Thyroid gland (tissue), 4 donors: ENCODE measurements at places on chromosomes 4 and X. TPM values are rescaled to one million over a fixed set of nuclear protein-coding genes. Genes with fewer than 3 reads are reported as not detected.
A peak's percentile ranks its signal among the peaks of the same experiment; 100 is the strongest.

- H3K4me1 ChIP-seq = no peaks in the 10 kb centered on the region
- H3K4me3 ChIP-seq = no peak overlapping the region
- no peak overlapping the region for H3K27ac ChIP-seq
- no peak for DNase-seq
These were observed 181.4 kb upstream of the PCDH7 start for GRCh38 chr4:30538794-30539193.

GRCh38 chrX:50691820-50692219, 122.2 kb downstream of the SHROOM4 start:
- H3K27ac ChIP-seq = no peak overlapping the region
- no peak overlapping the region for H3K4me3 ChIP-seq
- H3K4me1 ChIP-seq = no peaks in the 10 kb centered on the region
- H3K27me3 ChIP-seq = no peaks in the 10 kb centered on the region
- DNase-seq = no peak
- no peaks in the 10 kb centered on the region for H3K36me3 ChIP-seq

GRCh38 chrX:47620303-47620685, 637 bp upstream of the SYN1 start:
- no peaks in the 10 kb centered on the region for H3K4me1 ChIP-seq
- no peak overlapping the region for H3K4me3 ChIP-seq
- no peaks in the 10 kb centered on the region for H3K36me3 ChIP-seq
- no peaks in the 10 kb centered on the region for H3K27me3 ChIP-seq

The ZC4H2 gene
- 12.1 TPM for total RNA-seq

- no peak overlapping the region for H3K4me3 ChIP-seq
- H3K27ac ChIP-seq = no peak overlapping the region
- H3K36me3 ChIP-seq = no peaks in the 10 kb centered on the region
- H3K4me1 ChIP-seq = no peaks in the 10 kb centered on the region
- no peak for DNase-seq
These were observed 92.3 kb downstream of the DIAPH2 start for GRCh38 chrX:96776966-96777365.

DNA sequence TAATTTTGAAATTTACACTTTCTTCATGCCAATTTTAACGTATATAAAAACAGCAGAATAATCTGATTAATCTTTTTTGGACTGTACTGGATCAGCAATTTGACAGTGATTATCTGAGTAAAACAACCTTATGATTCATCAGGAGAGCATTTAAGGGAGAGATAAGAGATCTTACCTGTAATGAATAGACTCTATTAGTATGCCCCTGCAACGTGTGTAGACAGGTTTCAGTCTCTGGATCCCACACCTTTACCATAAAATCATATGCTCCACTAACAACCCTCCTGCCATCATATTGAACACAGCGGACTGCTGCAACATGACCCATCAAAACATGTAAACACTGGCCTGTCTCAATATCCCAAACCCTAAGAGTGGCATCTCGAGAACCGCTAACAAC, 210.1 kb downstream of the FBXW7 start:
- DNase-seq = no peak
- H3K4me1 ChIP-seq = no peaks in the 10 kb centered on the region
- no peak overlapping the region for H3K4me3 ChIP-seq
- H3K27me3 ChIP-seq = no peaks in the 10 kb centered on the region

- H3K27ac ChIP-seq = no peak overlapping the region
- H3K4me3 ChIP-seq = no peak overlapping the region
- no peaks in the 10 kb centered on the region for H3K27me3 ChIP-seq
- H3K4me1 ChIP-seq = no peaks in the 10 kb centered on the region
These were observed 243.9 kb upstream of the FAT4 start for GRCh38 chr4:125070861-125071260.

DNA sequence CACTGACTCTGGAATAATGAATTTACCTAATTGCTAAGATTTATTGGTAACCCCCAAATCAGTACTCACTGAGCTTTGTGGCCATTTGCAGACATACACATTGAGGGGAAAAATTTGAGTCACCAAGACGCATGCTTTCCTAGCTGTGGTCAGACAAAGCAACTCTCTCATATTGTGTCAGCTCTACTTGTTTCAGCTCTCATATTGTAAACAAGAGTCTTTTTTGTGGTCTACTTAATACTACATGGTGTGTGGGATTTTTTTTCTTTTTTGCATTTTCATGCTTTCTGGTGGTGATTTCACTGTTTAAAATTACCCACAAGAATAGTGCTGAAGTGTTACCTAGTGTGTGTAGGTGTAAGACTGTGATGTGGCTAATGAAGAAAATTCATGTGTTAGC, 428.2 kb upstream of the GALNT7 start:
- H3K4me3 ChIP-seq = no peak overlapping the region
- no peak overlapping the region for H3K27ac ChIP-seq
- no peaks in the 10 kb centered on the region for H3K4me1 ChIP-seq
- H3K27me3 ChIP-seq = no peaks in the 10 kb centered on the region
- DNase-seq = no peak
- H3K36me3 ChIP-seq = no peaks in the 10 kb centered on the region

DNA sequence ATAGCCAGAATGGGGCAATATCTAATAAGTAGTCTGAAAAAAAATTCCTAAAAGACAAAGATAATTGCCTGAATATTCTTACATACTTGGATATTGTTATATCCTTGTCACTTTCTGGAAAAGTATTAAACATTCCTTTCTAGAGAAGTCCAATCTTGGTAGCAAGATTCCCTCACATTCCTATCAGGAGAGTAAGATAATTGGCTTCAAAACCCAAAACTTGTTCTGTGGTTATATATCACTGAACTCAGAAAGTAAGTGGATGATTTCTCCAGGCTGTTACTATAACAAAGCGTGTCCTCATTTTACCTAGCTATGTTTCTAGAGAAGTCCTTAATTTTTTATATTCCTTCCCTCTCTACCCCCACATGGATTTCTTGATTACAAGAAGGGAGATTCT, 46.0 kb upstream of the TEX13A start:
- DNase-seq = no peak
- no peak overlapping the region for H3K27ac ChIP-seq
- peaks cover 6% of the 10 kb centered on the region for H3K27me3 ChIP-seq
- H3K4me1 ChIP-seq = no peaks in the 10 kb centered on the region
- no peaks in the 10 kb centered on the region for H3K36me3 ChIP-seq

DNA sequence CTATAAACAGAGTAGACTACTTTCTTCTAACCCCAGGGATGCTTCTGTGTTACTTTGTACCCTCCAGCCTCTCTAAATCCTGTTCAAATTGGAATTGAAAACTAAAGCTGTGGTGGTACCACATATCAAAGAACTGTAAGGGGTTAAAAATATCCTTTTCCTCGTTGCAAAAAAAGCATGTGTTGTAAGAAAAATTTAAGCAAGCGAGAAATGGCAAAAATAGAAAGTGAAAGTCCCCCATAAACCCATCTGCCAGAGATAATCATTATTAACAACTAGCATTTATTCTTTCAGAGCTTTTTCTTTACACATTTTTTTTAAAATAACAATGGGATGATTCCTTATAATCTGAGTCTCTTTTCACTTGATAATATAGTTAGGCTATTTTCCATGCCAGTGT, 40.6 kb downstream of the TMEM164 start:
- H3K36me3 ChIP-seq = no peaks in the 10 kb centered on the region
- H3K27ac ChIP-seq = no peak overlapping the region
- H3K4me1 ChIP-seq = no peaks in the 10 kb centered on the region
- H3K27me3 ChIP-seq = no peaks in the 10 kb centered on the region
- H3K4me3 ChIP-seq = no peak overlapping the region
- no peak for DNase-seq

DNA sequence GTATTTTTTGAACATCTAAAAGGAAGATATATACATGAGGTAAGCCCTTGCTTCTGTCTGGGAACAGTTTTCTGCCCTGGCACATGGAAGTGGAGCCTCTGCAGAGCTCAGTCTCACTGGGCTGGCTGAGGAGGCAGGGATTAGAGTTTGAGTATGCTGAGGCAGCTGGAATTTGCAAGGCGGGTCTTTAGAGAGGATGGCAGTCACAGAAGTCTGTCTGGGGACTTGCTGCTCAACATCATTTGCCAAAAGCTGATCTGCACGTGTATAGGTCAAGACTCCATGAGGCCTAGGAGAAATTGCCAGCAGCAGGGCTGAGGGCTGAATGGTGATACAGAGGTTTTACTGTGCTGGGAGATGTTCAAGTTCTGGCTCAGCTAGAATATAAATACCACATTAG, 163.6 kb upstream of the ANK2 start:
- H3K4me3 ChIP-seq = no peak overlapping the region
- no peak for DNase-seq
- H3K27ac ChIP-seq = no peak overlapping the region
- no peaks in the 10 kb centered on the region for H3K36me3 ChIP-seq

The SMARCAD1 gene
- total RNA-seq = 39.9 TPM

The SSX4 gene
- total RNA-seq = not detected

DNA sequence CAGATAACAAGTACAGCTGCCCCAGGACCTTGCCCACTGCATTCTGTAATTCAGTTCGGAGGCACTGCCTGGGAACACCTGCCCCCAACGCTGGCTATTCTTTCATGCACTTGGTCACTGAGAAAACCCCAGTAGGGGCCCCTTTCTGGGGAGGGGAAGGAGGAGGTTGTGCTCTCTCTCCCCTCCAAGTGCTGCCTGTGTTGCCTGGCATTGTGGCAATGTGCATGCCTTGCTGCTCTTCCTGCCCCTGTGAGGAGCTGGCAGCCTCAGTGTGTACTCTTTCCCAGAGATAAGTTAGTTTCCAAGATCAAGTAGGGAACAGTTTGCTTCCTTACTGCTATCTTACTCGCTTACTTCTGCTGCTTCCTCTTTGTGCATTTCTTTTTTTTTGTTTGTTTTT, 90.8 kb downstream of the AASDH start:
- no peaks in the 10 kb centered on the region for H3K36me3 ChIP-seq
- H3K27ac ChIP-seq = no peak overlapping the region
- H3K4me3 ChIP-seq = no peak overlapping the region
- DNase-seq = no peak
- H3K4me1 ChIP-seq = no peaks in the 10 kb centered on the region

DNA sequence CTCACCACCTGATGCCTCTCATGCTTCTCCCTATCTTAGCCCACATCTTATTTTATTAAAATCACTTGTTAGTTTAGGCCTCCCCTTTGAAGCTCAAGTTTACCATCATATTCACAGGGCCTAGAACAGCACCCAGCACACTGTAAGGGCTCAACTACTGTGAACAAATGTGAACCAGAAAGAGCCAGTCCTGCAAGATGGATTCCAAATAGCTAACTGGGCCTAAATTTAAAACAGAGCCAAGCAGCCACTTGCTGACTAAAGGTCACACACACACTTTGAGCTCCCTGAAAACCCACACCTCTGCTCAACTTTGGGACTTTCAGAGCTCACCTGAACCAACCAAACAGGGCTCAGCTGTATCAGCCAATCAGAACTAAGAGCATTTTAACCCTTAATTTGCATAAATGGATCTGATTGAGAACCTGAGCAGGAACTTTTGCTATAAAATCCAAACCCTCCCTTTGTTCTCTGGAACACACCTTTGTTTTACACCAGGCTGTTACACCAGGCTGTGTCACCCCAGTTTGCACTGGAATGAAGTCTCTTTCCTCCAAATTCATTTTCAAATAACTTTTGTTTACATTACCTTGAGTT, 62.1 kb upstream of the EXOC1L start:
- no peak overlapping the region for H3K27ac ChIP-seq
- H3K36me3 ChIP-seq = no peaks in the 10 kb centered on the region
- no peaks in the 10 kb centered on the region for H3K27me3 ChIP-seq
- no peak for DNase-seq
- H3K4me3 ChIP-seq = no peak overlapping the region

The ZCCHC18 gene
- 0.21 TPM for total RNA-seq

GRCh38 chr4:141339391-141339790, 118.7 kb downstream of the ZNF330 start:
- peak overlapping the region; percentile 87 for H3K27ac ChIP-seq
- H3K36me3 ChIP-seq = no peaks in the 10 kb centered on the region
- H3K4me1 ChIP-seq = peaks cover 35% of the 10 kb centered on the region
- DNase-seq = no peak
- H3K27me3 ChIP-seq = no peaks in the 10 kb centered on the region

GRCh38 chrX:133314281-133314680, 96.1 kb upstream of the TFDP3 start:
- no peak overlapping the region for H3K27ac ChIP-seq
- H3K36me3 ChIP-seq = no peaks in the 10 kb centered on the region
- no peak overlapping the region for H3K4me3 ChIP-seq
- H3K27me3 ChIP-seq = no peaks in the 10 kb centered on the region
- no peak for DNase-seq
- H3K4me1 ChIP-seq = no peaks in the 10 kb centered on the region

GRCh38 chrX:87728024-87728423, 210.4 kb downstream of the KLHL4 start:
- DNase-seq = no peak
- no peaks in the 10 kb centered on the region for H3K4me1 ChIP-seq
- no peaks in the 10 kb centered on the region for H3K27me3 ChIP-seq
- H3K36me3 ChIP-seq = no peaks in the 10 kb centered on the region
- H3K27ac ChIP-seq = no peak overlapping the region

GRCh38 chr4:23225564-23225963, 532.8 kb downstream of the GBA3 start:
- H3K4me1 ChIP-seq = no peaks in the 10 kb centered on the region
- H3K36me3 ChIP-seq = no peaks in the 10 kb centered on the region
- no peaks in the 10 kb centered on the region for H3K27me3 ChIP-seq
- no peak overlapping the region for H3K4me3 ChIP-seq
- DNase-seq = no peak
- no peak overlapping the region for H3K27ac ChIP-seq

- peaks cover 14% of the 10 kb centered on the region for H3K36me3 ChIP-seq
- peak; percentile 1 for DNase-seq
- no peaks in the 10 kb centered on the region for H3K27me3 ChIP-seq
- no peak overlapping the region for H3K4me3 ChIP-seq
- no peaks in the 10 kb centered on the region for H3K4me1 ChIP-seq
These were observed 58.1 kb downstream of the SLC10A6 start for GRCh38 chr4:86791126-86791525.

GRCh38 chr4:106355193-106355592, 13.4 kb downstream of the GIMD1 start:
- H3K27me3 ChIP-seq = no peaks in the 10 kb centered on the region
- DNase-seq = no peak
- no peak overlapping the region for H3K27ac ChIP-seq
- H3K4me1 ChIP-seq = no peaks in the 10 kb centered on the region
- no peak overlapping the region for H3K4me3 ChIP-seq

DNA sequence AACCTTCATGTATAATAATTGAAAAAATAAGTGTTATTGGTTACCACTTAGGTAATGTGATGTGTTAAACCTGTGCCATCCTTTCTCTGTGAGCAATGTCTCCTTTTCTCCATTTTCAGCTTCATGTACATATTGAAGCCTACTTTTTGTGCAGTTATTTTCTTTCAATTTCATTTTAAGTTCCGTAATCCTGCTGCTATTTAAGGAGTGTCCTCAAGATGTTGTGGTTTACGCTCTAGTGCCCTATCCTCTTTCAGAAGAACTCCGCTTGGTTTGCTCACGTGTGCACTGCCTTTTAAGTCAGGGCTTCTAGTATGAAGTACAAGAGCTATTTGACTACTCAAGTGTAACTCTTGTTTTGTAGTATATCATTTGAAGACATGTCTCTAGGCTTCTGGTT, 2253.2 kb upstream of the TENM3 start:
- DNase-seq = peak; percentile 2
- no peak overlapping the region for H3K27ac ChIP-seq
- H3K27me3 ChIP-seq = no peaks in the 10 kb centered on the region
- H3K36me3 ChIP-seq = no peaks in the 10 kb centered on the region
- H3K4me3 ChIP-seq = no peak overlapping the region

The PPP1R3F gene
- total RNA-seq = 7.7 TPM
